NCI-H1436 treated with DMSO at 0.1 percent for 48 hours (cell line): ENCODE measurements at places on chromosomes 12 and 14.

DNA sequence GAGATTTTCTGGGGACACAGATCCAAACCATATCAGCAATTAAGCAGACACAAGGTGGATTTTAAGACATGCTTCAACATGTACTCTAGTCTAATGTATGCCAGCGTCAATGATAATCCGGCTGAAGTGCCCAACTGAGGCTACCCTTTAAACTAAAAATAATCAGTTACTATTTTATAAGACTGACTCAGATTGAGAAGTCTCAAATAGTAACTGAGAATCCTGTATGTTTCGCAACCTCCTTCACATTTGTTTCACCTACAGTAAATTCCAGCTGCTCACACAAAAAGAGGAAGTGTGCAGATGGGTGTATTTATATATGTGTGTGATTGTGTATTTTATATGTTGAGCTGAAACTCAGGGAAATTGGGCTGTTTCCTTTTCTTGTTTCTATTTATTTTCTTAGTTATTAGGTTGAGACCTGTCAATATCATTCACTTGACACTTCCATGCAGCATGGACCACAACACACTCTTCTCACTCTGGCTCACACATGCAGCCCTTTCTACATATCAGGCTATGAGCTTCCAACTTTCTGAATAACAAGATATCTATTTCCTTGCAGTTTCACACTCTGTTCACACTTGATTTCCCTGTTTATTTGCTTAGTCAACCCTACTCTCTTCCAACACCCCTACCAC, 1224.9 kb upstream of the TMEM132C start:
- DNase-seq, result no peak

- DNase-seq, result no peak
Measured at GRCh38 chr14:58296726-58297125, 1.6 kb upstream of the ARID4A start.

DNA sequence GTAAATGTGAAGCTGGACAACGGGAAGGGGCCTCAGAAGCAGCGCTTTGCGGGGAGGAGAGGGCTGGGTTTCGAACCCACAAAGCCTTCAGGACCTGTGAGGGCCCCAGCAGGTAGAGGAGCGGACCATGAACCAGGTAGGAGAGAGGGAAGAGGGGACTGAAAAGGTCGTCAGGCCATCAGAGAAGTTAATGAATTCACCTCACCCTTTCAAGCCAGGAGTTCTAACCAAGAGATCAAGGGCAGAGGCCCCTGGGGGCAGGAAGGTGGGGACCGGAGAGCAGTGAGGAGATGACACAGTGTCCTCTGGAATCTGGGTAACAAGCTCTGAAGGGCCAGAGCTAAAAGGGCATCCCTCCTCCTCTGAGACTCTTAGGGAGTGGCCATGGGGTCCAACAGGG, 19.4 kb downstream of the SERPINA1 start:
- DNase-seq, result no peak

GRCh38 chr14:68816183-68816942, 23.5 kb upstream of the ZFP36L1 start:
- DNase-seq, result peak; percentile 31

GRCh38 chr12:59654061-59654460, 58.2 kb downstream of the SLC16A7 start:
- DNase-seq, result no peak

- DNase-seq, result no peak
Measured at GRCh38 chr12:47698055-47698454, 7.8 kb downstream of the RPAP3 start.

- DNase-seq, result no peak
Measured at GRCh38 chr12:84994426-84994825, 41.7 kb downstream of the TSPAN19 start.

GRCh38 chr12:131570596-131570995, 140.3 kb upstream of the SFSWAP start:
- no peak for DNase-seq

GRCh38 chr12:85920324-85920947, 46.3 kb downstream of the NTS start:
- peak; percentile 8 for DNase-seq

- no peak for DNase-seq
Measured at GRCh38 chr12:96766232-96766631, 140.8 kb upstream of the NEDD1 start.

DNA sequence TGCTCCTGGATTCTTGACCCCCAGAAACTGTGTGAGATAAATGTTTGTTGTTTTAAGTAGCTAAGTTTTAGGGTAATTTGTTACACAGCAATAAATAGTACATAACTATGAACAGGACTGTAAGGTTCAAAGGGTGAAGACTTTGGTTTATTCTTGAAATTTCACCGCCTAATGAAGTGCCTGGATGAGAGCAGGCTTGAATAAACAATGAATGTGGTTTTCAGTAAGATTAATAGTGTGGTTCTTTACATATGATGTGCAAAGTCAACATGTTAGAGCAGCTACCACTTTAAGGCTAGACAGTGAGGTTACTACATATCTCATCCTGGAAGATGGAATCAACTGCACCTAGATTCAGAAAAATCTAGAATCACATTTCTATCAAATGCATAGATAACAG, 145.2 kb upstream of the BTG1 start:
- DNase-seq, result no peak

GRCh38 chr14:88036422-88036821, 31.5 kb downstream of the GPR65 start:
- DNase-seq, result no peak

GRCh38 chr14:65581799-65582198, 169.3 kb downstream of the FUT8 start:
- DNase-seq, result no peak

DNA sequence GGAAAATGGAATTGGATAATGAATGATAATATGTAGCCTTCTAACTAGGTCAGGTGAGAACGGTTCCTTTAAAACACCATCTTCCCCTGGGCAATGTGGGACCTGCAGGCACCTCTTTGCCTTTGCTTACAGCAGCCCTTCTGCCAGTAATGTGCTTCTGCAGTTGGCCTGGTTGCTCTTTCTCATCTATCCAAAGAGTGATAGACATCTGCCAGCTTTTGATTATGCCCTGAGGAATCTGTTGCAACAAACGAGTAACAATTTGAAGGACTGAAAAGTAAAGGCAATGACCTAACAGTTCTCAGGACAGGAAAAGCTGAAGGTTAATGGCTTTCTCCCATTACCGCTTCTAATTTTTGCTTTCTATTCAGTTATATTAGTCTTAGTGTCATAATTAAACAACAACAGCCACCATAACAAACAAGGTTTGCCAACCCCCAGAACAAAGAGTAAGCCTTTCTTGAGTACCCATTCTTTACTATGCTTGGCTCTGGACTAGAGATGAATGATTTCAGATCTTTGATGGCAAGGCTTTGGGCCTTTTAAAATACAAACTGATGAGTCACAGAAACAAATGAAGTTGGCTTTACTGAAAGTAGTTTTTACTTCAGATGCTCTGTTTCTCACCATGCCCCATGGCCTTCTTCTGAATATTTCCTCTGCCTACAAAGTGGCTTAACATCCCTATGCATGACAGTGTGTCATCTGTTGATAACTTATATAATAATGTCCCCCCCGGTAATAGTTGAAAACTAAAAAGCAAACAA, 76.1 kb upstream of the KRR1 start:
- no peak for DNase-seq

DNA sequence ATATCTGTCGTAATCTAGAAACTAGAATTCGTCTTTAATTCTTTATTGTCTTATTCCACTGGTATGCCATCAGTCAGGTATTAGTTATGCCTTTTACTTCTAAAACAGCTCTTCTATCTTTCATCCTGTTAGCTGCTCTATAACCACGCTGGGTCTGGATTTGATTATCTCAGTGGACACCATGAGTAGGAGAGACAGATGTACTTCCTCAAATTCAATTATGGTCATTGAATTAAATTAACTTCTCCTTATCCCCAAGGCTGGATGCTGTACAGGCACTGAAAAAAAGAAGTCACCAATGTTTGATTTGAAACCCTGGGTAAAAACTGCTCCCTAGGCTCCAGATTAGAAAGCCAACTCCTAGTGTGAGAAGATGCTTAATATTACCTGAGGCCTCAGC, 107.3 kb downstream of the PIK3C2G start:
- no peak for DNase-seq

GRCh38 chr12:53231671-53231920, 413 bp downstream of the RARG start:
- DNase-seq, result no peak

DNA sequence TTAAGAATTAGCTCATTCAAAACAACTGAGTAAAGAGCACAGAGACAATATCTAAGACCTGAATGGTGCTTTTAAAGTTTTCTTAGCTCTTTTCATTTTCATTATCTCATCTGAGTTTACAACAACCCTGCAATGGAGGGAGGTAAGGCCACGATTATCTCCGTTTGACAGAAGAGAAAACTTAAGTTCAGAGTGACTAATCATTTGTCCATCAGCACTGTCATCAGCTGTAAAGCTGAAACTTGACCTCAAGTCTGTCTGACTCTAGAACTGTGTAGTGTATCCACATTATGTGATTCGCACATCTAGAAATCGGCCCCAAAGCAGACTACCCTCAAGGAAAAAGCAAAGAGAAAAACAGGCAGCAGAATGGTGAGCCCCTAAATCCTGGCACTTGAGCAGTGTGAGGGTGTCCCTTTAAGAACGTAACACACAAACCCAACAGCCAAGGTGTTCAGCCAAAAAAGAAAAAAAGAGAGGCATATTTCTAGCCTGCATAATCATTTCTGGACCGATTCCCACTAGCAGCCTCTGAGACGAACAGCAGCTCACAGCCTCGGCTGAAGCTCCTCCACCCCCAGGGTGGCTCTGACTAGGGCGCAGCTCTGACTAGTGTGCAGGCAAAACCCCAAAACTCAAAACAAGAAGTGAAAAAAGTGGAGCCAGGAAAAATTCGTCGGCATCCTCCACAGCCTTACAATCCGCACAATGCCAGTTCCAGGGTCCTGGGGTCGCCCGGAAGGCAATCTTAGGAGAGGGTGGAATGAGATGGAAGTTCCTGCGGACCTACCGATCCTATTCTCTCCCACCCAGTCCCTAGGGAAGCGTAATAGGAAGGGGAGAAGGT, 1.6 kb downstream of the STXBP6 start:
- DNase-seq, result no peak

DNA sequence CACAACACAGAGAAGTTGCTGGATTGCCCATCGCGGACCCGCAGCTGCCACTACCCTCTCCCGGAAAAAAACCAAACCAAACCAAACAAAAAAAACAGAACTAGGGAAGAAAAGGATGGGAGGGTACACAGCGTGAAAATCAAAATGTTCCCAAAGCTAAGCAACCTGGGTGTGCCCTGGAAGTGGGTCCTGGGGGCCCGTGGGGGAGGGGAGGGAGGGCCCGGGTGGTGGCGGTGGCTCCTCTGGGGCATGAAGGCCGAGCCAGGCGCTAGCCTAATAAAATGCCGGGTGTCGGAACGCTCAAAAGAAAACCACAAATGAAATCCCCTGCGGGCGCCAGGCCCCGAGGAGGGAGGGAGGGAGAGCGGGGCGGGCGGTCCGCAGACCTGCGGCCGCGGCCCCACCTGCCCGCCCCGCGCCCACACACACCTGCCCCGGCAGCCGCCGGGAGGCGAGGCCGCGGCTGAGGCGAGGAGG, 787 bp downstream of the HECTD4 start:
- DNase-seq, result no peak

DNA sequence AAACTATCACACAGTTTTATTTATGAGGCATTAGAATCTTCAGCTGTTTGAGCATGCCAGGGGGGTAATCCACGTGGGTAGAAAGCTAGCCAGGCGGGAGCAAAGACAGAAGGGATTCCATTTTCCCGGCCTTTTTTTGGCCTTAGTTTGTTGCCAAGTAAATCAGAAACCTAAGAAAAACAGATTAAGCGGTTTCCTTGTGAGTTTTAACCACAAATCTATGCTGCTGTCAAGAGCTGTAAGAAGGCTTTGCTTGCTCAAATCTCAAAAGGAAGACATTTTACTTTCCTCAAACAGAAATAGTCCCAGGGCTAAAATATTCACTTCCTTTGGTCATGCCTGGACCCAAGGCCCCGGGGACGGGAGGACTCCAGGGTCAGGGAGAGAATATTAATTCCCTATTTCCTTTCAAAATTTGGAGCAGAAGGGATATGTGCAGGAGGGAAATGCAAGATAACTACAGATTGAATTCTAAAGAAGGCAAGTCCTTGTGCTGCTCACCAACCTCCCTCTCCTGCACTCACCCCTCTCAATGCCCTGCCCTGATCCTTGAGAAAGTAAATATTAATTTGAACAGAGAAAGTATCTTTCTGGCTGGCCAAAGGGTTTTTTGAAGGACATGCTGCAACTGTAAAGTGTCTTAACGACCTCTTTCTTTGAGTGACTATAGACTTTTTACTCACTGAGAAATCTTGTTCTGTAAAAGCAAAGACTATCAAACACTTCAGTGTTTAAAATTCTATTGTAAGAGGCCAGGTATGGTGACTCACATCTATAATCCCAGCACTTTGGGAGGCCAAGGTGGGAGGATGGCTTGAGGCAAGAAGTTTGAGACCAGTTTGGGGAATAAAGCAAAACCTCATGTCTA, 75.7 kb downstream of the HSD17B6 start:
- DNase-seq, result no peak

DNA sequence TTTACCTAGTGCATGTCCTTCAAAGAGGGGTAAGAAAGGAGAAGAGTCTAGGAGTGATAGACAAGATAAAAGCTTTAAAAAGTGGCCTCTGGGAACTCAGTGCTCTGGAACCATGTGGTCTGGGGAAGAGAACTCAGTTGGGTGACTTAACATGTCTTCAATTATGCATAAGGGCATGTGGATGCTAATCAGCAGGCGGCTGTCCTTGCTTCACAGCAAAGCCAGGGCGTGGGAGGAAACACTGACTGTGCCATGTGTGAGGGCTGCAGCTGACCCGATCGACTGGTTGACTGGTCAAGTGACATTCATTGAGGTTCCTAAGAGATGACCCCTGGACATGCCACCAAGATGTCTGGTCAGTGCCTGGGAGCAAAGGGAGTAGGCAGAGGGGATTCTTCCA, 1053.8 kb downstream of the BCL11B start:
- no peak for DNase-seq

- no peak for DNase-seq
Measured at GRCh38 chr12:49936925-49937324, 13.6 kb upstream of the AQP2 start.

DNA sequence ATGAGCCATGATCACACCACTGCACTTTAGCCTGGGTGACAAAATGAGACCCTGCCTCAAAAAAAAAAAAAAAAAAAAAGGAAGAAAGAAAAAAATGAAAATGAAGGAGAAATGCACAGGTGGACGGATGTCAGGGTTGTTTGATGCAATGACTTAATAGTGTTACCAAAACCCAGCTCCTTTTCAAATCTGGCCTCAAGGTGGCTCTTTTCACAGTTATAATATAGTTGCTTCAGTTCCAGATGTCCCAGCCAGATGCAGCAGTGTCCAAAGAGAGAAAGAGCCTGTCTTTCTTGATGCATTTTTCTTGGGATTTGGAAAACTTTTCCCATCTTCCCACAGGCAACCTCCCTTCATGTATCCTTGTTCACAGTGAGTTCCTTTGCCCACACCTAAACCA, 36.5 kb downstream of the KCNMB4 start:
- no peak for DNase-seq
